ENCODE measurements at places on chromosomes 2 and 18.
A peak's percentile ranks its signal among the peaks of the same experiment; 100 is the strongest.

DNA sequence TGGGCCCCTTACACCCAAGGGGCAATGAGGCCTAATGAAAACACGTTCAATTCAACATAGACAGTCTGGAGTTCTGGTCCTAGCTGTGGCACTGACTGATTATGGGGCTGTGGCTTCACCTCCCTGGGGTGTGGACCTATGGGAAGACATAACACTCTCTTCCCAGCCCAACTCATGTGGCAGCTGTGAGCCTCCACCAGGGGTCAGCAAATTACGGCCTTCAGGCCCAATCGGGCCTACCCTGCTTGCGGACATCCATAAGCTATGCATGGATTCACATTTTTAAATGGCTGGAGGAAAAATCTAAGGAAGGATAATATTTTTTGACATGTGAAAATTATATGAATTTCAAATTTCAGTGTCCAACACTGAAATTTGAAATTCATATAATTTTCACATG, 101.3 kb downstream of the LOXHD1 start:
- no peak for DNase-seq

- peak; percentile 66 for DNase-seq
These were observed 230.9 kb upstream of the SLC14A2 start for GRCh38 chr18:45384137-45384961.

DNA sequence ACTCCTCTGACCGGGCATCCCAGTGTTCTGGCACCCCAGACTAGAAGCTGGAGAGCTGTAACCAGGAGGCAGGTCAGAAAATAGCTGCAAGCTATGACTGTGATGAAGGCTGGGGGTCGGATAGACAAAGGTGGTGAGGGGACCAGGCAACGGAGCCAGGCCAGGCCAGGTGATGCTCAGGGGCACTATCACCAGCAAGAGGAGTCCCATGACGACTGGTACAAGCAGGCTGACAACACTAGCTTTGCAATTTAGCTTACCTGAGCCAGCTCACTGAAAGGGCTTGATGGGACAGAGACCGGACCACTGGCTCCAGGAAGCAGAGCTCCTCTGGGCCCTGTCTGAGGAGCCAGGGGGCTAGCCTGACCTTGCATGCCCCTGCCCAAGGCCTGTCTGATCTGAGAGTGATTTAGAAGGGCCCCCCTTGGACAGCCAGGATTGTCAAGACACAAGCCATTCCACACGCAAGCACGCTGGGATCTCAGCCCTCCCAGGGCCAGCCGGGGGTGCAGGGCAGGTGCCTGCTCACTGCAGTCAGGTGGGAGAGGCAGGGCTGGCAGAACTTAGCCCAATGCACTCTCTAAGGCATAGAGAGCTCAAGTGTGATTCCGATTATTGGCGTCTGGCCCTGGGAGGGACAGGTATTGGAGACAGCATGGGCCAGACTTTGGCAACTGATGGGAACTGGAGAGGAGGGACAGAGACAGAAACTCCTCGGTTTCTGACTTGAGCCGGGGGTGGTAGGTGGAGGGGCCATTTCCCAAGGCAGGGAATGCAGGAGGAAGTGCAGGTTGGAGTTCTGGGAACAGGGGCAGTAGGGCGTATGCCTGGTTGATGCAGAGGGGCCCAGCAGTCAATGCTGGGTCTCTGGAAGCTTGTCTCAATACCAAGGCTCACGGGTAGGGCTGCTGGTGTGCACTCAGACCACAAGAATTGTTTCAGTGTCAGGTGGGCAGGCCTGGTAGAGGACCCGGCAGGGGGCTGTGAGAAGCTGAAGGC, 47.7 kb downstream of the MYO7B start:
- no peak for DNase-seq

DNA sequence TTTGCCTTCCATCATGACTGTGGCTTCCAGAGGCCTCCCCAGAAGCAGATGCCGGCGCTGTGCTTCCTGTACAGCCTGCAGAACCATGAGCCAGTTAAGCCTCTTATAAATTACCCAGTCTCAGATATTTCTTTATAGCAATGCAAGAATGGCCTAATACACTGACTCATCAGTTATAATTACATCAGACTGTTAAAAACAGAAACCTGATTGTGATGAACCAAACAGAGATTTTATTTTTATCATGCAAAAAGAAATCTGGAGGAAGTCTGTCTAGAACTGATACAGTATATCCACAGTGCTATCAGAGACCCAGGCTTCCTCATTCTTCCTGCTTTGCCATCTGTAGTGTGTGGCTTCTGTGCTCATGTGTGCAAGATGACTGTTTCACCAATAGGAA, 93.4 kb upstream of the MEX3C start:
- DNase-seq = no peak

DNA sequence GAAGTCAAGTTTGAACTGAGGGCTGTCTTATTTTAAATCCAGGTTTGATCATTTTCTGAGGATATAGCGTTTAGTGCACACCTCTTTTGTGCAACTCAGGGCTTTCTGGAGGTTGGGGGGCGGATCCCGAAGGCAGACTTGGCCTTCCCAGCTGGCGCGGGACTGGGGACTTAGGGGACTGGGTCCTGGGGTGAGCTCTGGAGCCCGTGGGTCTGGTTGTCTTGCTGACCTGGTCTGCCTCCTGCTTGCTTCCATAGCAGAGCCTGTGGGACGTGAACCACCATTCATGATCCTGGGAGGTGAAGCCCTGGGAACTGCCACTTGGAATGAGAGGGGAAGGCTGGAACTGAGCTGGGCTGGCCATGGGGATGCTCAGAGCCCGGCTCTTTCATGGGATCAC, 63.1 kb downstream of the AGAP1 start:
- DNase-seq = no peak

GRCh38 chr2:32357318-32358110, 691 bp downstream of the BIRC6 start:
- no peak for DNase-seq

DNA sequence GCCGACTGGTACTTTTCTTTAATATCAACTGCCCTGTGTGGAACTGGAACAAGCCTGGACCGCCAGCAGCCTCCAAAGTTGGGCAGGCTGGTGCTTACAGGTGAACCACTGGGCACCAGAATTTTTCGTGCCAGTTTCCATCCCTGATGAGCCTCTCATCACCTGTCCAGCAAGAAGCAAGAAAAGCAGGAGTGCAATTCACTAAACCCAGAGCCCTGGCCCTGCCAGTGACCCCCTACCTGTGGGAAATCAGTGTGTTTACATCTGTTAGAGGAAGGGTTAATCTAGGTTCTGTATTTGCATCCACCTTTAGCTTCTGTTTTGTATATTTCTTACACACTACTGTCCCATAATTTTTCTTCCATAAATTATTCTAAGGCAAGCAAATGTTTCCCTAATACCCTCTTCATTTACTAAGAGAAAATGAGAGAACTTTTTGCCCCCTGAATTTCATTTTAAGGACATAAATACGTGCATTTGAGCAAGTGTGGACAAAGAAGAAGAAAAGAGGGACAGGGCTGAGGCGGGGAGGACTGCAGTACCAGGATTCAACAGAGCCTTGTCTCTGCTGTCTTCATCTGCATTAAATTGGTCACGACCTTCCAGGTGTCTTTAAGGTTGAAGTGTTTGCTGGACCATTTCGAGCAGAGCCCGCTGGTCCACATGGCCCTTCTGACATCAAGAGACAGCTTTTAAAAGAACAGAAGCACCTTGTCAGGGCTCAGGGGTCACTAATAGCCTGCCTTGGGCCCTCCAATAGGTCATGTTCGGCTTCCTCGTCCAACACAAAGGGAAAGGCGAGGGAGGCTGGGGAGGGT, 763.1 kb downstream of the BCL11A start:
- DNase-seq = no peak

- DNase-seq = no peak
These were observed 189.6 kb downstream of the DSC3 start for GRCh38 chr18:30852980-30853379.

GRCh38 chr2:38959938-38960608, 70.4 kb downstream of the ARHGEF33 start:
- DNase-seq = no peak

- no peak for DNase-seq
These were observed 1.7 kb downstream of the TP53I3 start for GRCh38 chr2:24082787-24083566.

DNA sequence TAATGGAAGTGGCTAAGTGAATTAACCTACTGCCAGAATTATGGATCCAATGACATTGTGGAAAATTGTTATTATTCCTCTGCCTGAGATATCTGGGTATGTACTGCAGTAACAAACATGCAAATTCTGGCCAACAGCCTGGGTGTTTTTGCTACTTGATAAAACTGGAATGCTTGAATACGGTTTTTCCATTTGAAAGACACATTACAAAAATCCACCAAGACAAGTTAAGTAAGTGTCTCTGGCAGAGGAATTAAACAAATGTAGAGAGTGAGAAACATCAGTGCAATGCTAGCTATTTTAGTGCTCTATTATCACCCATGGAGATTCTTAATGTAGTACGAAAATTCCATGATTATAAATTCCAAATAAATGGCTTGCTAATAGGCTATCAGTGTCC, 312.4 kb upstream of the MEIS1 start:
- no peak for DNase-seq

- DNase-seq = no peak
These were observed 91.8 kb downstream of the TGIF1 start for GRCh38 chr18:3541549-3542386.

DNA sequence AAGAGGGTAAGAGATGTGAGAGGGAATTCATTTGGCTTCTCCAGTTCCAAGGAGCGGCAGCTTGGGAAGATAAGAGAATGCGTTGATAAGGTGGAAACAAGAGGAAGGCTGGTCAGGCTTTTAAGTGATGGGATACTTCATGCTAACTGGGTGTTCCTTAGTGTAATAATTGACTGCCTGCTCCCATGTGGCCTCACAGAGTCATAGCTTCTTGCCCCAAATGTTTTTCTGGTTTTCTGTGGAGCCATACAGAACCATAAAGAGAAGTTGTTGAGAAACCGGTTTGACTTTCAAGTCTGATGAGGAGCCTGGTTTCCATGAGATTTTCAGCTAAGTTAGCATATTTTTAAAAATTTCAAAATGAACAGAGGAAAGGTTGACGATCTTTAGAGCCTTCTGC, 97.5 kb upstream of the ZFP36L2 start:
- no peak for DNase-seq

GRCh38 chr2:15836689-15837610, 103.4 kb upstream of the MYCN start:
- DNase-seq = no peak

DNA sequence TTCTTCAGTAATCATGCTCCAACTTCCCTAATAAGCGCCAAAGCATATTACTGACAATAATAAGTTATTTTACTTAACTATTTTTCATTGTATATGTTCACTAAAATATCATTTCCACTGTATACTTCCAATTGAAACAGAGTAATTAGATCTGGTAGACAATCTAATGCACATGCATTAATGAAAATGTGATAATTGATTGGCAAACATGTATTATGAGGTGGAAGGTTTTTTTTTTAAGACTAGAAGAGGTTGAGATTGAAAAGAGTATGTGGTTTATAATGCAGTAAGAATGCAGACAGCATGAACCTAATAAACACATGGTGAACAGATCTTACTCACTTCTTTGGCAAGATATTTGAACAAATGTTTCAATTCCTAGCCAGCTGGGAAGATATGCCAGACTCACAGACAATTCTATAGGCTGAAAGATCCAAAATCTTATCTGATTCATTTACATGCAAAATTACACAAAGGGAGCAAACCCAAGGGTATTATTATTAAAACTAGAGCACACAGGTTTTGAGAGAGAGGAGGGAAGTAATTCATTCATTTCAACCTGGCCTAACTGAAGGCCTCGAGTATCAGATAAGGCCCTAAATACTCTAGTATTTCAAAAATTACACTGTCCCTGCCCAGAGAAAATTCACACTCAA, 2.8 kb downstream of the NCKAP1 start:
- peak; percentile 56 for DNase-seq

DNA sequence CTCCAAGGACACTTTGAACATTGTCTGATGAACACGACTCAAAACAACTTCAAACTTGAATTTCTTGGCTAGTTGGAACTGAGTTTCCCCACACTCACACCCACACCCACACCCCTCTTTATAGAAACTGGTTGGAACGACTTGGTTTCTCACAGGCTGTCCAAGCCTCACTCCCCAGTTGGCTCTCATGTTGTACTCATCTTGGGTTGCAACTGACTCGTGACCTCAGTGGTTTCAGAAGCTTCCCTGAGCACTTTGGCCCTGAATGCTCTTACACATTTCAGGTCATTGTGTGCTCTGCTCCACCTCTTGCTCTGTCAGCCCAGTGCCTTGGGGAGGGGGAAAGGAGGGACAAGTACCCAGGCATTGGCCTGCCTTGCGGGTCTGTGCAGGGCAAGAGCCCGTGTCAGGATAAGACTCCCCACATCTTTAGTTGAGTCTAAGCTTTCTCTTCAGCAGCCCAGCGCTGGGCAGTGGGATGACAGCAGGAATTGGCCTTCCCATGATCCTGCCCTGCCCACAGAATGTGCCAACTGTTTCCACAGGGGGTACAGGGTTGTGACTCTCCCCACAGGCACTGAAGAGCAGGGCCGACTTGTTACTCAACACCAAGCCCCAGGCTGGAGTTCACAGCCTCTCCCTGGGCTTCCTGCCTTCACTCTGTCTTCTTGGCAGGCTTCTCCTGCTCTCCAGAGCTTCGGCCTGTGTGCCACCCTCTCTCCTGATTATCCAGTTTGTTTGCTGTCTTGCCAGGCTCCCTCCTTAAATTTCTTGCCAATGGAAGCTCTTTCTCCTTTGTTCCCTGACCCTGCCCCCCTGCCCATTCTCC, 104.6 kb downstream of the RTN4 start:
- DNase-seq = peak; percentile 40

GRCh38 chr2:160126756-160127155, 64.3 kb upstream of the PLA2R1 start:
- DNase-seq = no peak

- DNase-seq = no peak
These were observed 115.2 kb downstream of the ZEB2 start for GRCh38 chr2:144404586-144405314.

DNA sequence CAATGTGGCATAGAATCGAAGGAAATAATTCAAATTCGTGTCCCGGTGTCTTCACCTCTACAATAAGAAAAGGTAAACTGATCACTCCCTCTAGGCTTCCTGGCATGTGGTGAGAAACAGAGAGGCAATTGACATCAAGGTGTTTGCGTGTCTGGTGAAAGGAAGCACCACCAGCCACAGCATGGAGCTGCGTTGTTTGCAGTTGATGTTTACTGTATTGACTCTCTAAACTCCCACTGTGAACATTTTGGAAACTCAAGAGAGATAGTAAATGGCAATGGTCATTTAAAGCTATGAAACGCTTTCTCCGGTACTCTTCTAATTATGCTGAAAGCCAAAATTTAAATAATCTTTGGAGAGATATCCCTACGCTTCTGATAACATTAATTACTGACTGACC, 82.6 kb downstream of the SETBP1 start:
- DNase-seq = no peak

DNA sequence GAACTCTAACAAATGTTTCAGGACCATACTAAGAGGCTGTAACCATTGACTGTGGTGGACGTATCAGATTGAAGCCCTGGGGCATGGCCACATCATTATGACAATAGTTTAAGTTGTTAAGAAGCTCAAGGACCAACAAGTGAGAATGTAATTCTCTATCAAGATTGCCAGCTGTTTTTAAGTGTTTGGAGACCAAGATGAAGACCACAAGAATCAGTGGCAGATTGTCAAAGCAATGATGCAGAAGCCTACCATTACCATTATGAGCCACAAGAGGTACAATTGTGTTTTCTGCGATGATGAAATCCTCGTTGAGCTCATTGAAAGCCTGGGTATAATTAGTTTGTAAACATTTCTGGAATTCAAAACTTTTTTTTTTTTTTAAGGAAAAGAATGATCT, 261.1 kb upstream of the ZEB2 start:
- DNase-seq = no peak

GRCh38 chr2:126655051-126655450, 907 bp upstream of the GYPC start:
- no peak for DNase-seq

- no peak for DNase-seq
These were observed 217.6 kb upstream of the SIX3 start for GRCh38 chr2:44723921-44724320.

GRCh38 chr18:32425466-32425865, 45.2 kb downstream of the GAREM1 start:
- no peak for DNase-seq

Measured in NCI-H446 (cell line).